ENCODE measurements at places on chromosomes 2 and 18.

DNA sequence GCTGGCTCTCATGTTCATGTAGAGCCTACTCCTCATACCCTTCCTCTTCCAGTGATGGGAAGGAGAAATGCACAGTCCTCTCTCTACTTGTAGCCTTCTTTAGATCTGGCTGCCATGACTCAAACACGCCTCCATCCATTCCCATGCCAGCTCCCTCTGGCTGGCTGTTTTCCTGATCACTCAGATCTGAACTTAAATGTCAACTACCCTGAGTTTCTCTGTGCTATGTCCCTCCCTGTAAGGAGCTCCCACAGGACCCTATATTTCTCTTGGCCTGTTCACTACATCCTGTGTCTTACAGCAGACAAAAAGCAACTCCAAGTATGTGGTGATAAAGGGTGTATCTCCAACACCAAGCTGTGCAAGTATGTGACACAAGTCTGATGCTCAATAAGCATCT is 152.4 kb downstream of the TCF4 start:
- DNase-seq: no peak

GRCh38 chr2:238231251-238231793 is 8.5 kb downstream of the HES6 start:
- DNase-seq: peak; percentile 49

DNA sequence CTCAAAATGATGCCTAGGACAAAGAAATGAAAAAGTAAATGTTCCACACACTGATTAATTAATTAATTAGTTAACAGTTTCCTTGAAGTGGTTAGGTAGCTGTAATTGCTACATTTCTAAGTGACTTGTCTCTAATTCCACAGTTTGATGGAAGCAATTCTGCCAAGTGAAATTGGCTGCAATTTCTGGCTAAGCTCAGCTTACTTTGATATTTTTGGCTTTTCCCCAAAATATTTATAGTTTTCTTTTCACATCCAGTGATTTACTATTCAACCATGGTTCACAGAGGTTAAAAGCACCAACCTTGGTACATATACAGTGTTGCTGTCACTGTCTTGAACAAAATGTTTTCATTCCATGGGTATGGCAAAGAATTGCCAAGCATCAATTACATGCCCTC is 459.5 kb upstream of the CDH20 start:
- DNase-seq: no peak

- no peak for DNase-seq
Observed at GRCh38 chr2:144233733-144234541, 286.0 kb downstream of the ZEB2 start.

GRCh38 chr2:2061091-2061696 is 269.9 kb downstream of the MYT1L start:
- no peak for DNase-seq

GRCh38 chr2:7730449-7730848 is 813.2 kb downstream of the RNF144A start:
- DNase-seq: no peak

DNA sequence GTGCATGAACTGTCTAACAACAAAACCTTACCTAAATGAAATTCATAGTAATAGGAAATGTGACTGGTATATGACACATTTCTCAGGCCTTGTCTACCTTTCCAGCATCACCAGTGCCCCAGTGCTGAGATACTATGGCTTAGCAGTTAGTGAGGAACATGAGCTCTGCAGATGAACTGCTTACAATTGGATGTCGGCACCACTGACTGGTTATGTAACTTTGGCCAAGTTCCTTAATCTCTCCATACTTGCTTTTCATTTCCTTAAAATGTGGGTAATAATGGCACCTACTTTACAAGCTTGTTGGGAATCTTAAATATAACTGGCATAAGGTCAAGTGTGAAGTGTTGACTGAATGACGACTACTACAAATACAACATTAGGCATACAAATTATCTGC is 136.3 kb downstream of the OLA1 start:
- DNase-seq: no peak

GRCh38 chr18:2425426-2426317 is 145.6 kb downstream of the METTL4 start:
- no peak for DNase-seq

Data from retinal pigment epithelial cell (primary cell).